ENCODE measurements at places on chromosomes 1 and 21.

- no peak for DNase-seq
These were observed 8.2 kb downstream of the PTPRC start for GRCh38 chr1:198647055-198647454.

DNA sequence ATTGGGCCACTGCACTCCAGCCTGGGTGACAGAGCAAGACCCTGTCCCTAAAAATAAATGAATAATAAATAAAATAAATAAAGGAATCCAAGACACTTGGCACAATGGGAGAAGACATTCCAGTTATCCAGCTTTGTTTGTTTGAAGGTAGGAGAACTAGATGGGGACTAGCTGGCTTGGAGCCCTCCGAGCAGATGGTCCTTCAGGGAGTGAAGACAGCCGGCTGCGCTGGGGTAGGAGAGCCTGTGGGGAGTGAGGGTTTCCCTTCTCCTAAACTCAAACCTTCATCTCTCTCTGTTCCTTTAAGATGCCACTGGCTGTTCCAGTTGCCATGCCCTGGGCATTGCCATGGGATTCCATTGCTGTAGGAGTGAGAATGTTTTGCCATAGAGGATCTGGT lies 120.6 kb downstream of the NAV1 start:
- no peak for DNase-seq

DNA sequence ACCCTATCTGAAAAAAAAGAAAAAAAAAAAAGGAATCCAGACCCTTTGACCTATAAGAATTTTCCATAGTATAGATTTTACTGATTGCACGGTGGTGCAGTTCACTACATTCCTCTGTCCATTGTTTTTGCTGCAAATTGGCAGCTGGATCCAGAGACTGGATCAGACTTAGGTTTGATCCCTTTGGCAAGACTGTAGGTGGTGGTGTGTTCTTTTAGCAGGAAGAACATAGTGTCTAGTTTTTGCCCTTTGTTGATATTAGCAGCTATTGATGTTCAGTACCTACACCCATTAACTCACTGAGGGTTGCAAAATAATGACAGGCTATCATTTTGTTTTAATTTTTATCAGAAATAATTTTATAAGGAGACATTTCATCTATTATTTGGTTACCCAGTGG lies 37.1 kb downstream of the OSBPL9 start:
- no peak for DNase-seq

DNA sequence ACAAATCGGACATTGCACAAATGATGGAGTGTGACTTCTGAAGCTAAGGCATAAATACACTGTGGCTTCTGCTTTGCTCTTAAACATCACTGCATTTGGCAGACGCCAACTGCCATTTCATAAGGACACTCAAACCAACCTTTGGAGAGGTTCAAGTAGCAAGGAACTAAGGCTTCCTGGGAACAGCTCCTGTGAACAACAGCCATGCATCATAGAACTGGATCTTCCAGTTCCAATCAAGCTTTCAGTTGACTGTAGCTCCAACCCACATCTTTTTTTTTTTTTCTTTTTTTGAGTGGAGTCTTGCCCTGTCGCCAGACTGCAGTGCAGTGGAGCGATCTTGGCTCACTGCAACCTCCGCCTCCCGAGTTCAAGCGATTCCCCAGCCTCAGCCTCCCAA lies 10.7 kb upstream of the HUNK start:
- DNase-seq: no peak

GRCh38 chr1:3644273-3644672 lies 5.6 kb downstream of the WRAP73 start:
- no peak for DNase-seq

- DNase-seq: no peak
These were observed 15.3 kb downstream of the CDC7 start for GRCh38 chr1:91515994-91516393.

GRCh38 chr21:28336314-28336713 lies 656.4 kb downstream of the LTN1 start:
- DNase-seq: no peak

All from stimulated activated CD8-positive, alpha-beta memory T cell treated with anti-CD3 and anti-CD28 coated beads, Interleukin-2, amount 100 ng/mL, for 48 hours (primary cell).